Forelimb muscle (tissue), 1 donor: ENCODE measurements at places on chromosomes 16 and 17. TPM values are rescaled to one million over a fixed set of nuclear protein-coding genes. Genes with fewer than 3 reads are reported as not detected.

Gene MRPL10
- 59.2 TPM for polyA plus RNA-seq

Gene VMO1
- 9.7 TPM for polyA plus RNA-seq

Gene LPO
- polyA plus RNA-seq, result 0.19 TPM

Gene CDH11
- polyA plus RNA-seq, result 43.2 TPM

Gene CCL17
- polyA plus RNA-seq, result not detected

Gene WFDC1
- polyA plus RNA-seq, result 1.8 TPM

Gene NPW
- 1.1 TPM for polyA plus RNA-seq

Gene MMP2
- polyA plus RNA-seq, result 440 TPM

Gene HOXB3
- 9.2 TPM for polyA plus RNA-seq

Gene HEATR9
- polyA plus RNA-seq, result 0.10 TPM

Gene UMOD
- polyA plus RNA-seq, result not detected

Gene GID4
- 11.9 TPM for polyA plus RNA-seq

Gene AATK
- 10.7 TPM for polyA plus RNA-seq

Gene CDH1
- 1.2 TPM for polyA plus RNA-seq

Gene SULT1A2
- 0.66 TPM for polyA plus RNA-seq

Gene RAD51D
- polyA plus RNA-seq, result 6.4 TPM

Gene ANKRD40CL
- 0.30 TPM for polyA plus RNA-seq

Gene NUDT21
- 52.5 TPM for polyA plus RNA-seq

Gene SCNN1B
- 0.16 TPM for polyA plus RNA-seq

Gene TMEM220
- polyA plus RNA-seq, result 11.3 TPM

Gene PHOSPHO1
- 18.9 TPM for polyA plus RNA-seq

Gene CHD9NB
- 2.7 TPM for polyA plus RNA-seq

Gene DRC7
- 0.28 TPM for polyA plus RNA-seq

Gene MPHOSPH6
- polyA plus RNA-seq, result 17.9 TPM

Gene ACSM2A
- polyA plus RNA-seq, result 0.35 TPM

Gene TMEM231
- polyA plus RNA-seq, result 6.1 TPM

Gene GGT6
- polyA plus RNA-seq, result 0.18 TPM

Gene SLFN5
- 4.5 TPM for polyA plus RNA-seq
